HT1080 (cell line): ENCODE measurements at places on chromosomes 6 and 20. TPM values are rescaled to one million over a fixed set of nuclear protein-coding genes. Genes with fewer than 3 reads are reported as not detected.

DNA sequence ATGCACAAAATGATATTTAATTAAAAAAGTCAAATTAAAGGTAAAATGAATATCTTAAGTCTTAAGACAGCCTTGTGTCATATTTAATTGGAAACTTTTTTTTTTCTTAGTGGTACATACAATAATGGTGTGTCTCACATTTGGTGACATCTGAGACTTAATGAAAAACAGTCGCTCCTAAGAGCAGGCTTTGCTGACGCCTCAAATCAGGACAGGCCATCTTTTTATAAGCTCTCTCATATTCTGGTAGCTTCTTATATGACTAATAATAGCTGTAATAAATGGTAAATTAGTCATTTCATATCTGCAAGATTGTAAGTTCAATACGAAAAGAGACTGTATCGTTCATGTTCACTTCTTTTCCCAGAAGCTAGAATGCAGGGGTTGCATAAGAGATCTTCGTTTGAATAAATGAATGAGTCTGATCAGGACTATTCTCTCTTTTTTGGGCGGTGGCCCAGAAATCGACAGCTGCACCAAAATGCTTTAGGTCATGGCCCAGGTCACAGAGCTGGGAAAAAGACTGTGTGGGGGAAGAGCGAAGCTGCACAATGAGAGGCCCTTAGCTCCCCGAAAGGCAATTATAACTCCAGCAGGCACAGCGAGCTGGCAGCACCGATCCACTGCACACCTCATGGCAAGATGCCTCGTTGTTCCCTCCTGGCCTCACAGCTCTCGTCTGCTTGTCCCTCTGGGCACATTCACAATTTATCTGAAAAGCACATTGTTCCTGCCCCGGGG, 69.4 kb downstream of the NRN1 start:
- DNase-seq: no peak

DNA sequence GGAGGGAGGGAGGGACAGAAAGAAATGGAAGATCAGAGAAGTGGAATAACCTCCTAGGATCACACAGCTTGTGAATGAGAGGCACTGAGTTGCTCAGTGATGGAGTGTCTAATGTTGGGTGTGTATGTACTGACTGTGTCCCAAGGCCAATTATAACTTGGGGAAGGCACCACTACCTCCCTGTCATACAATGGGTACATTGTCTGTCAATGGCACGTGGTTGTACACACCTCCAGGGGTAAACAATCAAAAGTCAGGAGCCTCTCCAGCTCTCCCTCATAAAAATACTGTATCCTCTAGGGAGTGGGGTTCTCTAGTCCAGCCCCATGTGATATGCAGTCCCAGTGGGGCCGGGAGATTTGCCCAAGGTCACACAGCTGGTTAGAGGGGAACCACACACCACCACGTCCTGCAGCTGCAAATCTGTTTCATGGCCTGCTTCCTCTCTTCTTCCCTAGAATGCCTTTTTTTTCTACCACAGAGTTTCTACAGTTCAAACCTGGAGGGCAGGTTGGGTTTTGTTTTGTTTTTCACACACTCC, 112.5 kb downstream of the SNX5 start:
- DNase-seq: peak; percentile 62

- DNase-seq: no peak
Observed at GRCh38 chr20:34242879-34243278, 1.7 kb downstream of the ASIP start.

- DNase-seq: no peak
Observed at GRCh38 chr6:35969646-35970045, 48.7 kb upstream of the SRPK1 start.

MBOAT1 gene
- 8.7 and 9.3 TPM in 2 replicates for total RNA-seq
